ENCODE measurements at places on chromosomes 11 and 22. TPM values are rescaled to one million over a fixed set of nuclear protein-coding genes. Genes with fewer than 3 reads are reported as not detected.
A peak's percentile ranks its signal among the peaks of the same experiment; 100 is the strongest.

Gene IGLL1
- total RNA-seq = not detected

Gene MPPED1
- not detected for total RNA-seq

Gene LRRC4C
- 0.15 TPM for total RNA-seq

- no peaks in the 10 kb centered on the region for H3K36me3 ChIP-seq
- H3K27me3 ChIP-seq = no peaks in the 10 kb centered on the region
- no peak overlapping the region for H3K4me3 ChIP-seq
- H3K4me1 ChIP-seq = no peaks in the 10 kb centered on the region
- no peak overlapping the region for H3K27ac ChIP-seq
- DNase-seq = no peak
Observed at GRCh38 chr11:76683161-76684095, 12.9 kb upstream of the LRRC32 start.

DNA sequence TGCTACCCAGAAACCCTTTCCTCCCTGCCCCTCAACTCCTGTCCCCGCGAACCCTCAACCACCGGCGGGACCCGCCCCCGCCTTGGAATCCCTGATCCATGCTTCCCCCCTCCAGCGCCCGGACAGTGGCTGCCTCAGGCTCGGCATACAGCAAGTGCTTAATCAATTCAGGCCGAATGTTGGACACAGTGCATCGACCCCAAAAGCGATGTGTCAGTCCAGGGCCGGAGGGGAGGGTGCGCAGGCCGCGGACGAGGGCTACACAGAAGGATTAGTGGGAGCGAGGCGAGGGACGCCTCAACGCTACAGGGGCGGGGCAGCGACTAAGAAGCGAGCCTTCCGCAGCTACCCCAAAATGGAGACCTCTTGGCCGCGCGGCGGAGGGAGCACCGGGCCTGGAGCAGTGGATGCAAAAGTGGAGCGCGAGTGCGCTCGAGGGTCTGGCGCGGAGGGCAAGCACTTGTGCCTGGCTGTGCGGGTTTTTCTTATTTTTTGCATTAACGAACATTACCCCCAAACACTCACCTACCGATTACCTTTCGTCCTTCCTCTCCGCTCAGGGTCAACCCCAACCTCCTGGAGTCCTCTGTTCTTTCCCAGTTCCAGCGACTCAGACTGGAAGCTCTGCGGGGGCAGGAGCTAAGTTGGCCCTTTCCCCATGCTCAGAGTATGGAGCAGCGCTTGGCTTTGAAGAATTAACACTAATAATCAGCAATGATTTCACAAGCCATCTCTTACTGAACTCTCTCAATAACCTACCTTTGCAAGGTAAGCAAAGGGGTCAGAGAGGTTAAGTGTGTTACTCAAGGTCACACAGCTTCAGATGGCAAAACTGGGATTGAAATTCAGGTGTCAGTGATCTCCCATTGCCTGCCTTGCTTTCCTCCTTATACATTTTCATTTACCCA lies 30.0 kb upstream of the WNT11 start:
- H3K36me3 ChIP-seq = no peaks in the 10 kb centered on the region
- no peak for DNase-seq
- peak overlapping the region; percentile 86 for H3K4me3 ChIP-seq
- H3K27me3 ChIP-seq = no peaks in the 10 kb centered on the region

DNA sequence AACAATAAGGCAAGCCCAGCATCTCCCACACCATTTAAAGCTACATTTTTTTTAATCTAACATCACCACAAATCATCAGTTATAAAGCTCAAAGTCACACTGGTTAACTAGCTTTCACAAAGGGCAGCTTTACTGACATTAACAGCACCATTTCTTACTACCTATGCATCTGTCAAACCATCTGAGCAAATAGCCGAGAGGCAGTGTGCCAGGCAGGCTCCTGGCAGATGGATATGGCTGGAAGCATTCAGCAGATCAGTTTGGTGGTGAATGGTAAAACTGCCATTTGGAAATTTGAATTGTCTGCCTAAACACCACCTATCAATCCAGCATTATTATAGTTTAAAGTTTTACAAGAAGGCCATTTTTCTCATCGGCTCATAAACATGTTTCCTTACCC lies 131.2 kb downstream of the TTC28 start:
- no peak overlapping the region for H3K4me3 ChIP-seq
- no peaks in the 10 kb centered on the region for H3K27me3 ChIP-seq
- H3K36me3 ChIP-seq = no peaks in the 10 kb centered on the region
- no peak overlapping the region for H3K27ac ChIP-seq
- H3K4me1 ChIP-seq = no peaks in the 10 kb centered on the region

GRCh38 chr11:64649291-64649697 lies 58.3 kb downstream of the SLC22A12 start:
- no peak for DNase-seq
- no peaks in the 10 kb centered on the region for H3K36me3 ChIP-seq
- H3K4me1 ChIP-seq = no peaks in the 10 kb centered on the region
- H3K27me3 ChIP-seq = peaks cover 2% of the 10 kb centered on the region
- H3K27ac ChIP-seq = no peak overlapping the region
- no peak overlapping the region for H3K4me3 ChIP-seq

GRCh38 chr11:110724358-110724757 lies 12.1 kb upstream of the ARHGAP20 start:
- no peaks in the 10 kb centered on the region for H3K4me1 ChIP-seq
- no peaks in the 10 kb centered on the region for H3K27me3 ChIP-seq
- H3K36me3 ChIP-seq = no peaks in the 10 kb centered on the region
- H3K27ac ChIP-seq = no peak overlapping the region

- H3K27ac ChIP-seq = peak overlapping the region; percentile 10
- no peak overlapping the region for H3K4me3 ChIP-seq
- H3K36me3 ChIP-seq = no peaks in the 10 kb centered on the region
- no peaks in the 10 kb centered on the region for H3K27me3 ChIP-seq
- no peak for DNase-seq
Observed at GRCh38 chr11:68106165-68106940, 14.8 kb downstream of the CHKA start.

DNA sequence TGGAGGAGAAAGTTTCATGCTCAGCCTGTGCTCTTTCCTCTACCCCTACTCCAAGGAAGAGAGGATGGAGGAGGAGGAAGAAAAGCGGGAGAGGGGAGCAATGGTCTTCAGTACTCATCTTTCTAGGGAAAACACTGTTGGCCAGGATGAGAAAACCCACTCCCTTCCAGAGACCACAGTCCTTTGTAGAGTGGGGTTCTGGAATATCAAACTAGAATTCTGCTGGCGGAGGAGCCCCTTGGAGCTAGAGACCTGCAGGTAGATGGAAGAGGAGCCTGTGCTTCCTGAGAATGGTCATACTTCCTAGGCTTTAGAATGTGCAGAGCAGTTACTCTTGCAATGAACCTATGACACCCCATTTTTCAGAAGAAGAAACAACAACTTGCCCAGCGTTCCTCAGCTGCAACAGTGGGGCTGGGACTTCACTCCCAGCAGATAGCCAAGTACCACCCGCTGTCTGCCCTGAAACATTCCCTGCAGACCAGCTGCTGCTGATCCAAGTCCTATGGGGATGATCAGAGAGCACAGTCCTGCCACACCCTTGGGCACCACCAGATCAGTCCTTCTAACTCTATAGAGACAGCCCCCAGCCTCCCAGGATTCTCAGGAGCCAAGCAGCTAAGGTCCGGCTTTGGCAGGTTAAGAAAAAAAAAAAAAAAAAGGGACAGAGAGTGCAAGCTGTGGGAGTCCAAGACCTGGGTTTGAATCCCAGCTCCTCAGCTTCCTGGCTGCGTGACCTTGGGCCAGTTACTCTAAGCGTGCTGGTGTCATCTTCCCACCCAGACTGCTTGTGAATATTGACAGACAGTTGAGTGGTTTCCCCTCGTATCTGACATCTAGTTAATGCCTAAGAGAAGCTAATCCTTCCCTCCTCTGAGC lies 664 bp downstream of the PTGDR2 start:
- H3K27me3 ChIP-seq = no peaks in the 10 kb centered on the region
- H3K27ac ChIP-seq = no peak overlapping the region
- DNase-seq = no peak
- H3K4me1 ChIP-seq = no peaks in the 10 kb centered on the region
- H3K4me3 ChIP-seq = no peak overlapping the region

All from Panc1 (cell line).